ENCODE measurements at places on chromosomes 3 and 15. TPM values are rescaled to one million over a fixed set of nuclear protein-coding genes. Genes with fewer than 3 reads are reported as not detected.
A peak's percentile ranks its signal among the peaks of the same experiment; 100 is the strongest.

Gene QARS1
- 358 TPM for total RNA-seq

Gene MESP1
- not detected for total RNA-seq

Gene AHSG
- total RNA-seq = not detected

Gene JMJD7
- total RNA-seq = 22.1 TPM

Gene FBXW12
- total RNA-seq = 0.13 TPM

Gene NEK10
- total RNA-seq = 0.42 TPM

Gene FAM240A
- not detected for total RNA-seq

Gene GOLGA8K
- 0.91 TPM for total RNA-seq

Gene TLR9
- total RNA-seq = not detected

Gene KCNH8
- total RNA-seq = 15.0 TPM

Gene RPL29
- 1,600 TPM for total RNA-seq

Gene SERINC4
- 0.15 TPM for total RNA-seq

Gene CELSR3
- 17.3 TPM for total RNA-seq

Gene SNAPC5
- total RNA-seq = 32.0 TPM

Gene CAPN3
- 0.63 TPM for total RNA-seq

DNA sequence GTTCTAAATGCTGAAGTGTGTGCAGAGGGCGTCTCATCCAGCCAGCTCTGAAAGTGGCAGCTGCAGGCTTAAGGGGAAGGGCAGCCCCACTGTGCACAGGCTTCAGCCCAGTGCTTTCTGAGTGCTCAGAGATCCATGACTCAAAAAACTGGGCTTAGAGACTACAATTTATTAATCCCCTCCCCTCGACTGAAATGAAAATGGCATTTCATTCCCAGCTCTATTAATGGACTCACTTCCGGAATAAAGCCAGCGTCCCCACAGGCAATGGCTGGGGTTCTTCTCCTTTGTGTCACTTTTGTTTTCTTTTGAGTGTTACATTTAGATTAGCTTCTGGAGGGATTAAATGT is 55.5 kb upstream of the PLXNA1 start:
- H3K4me1 ChIP-seq = peaks cover 17% of the 10 kb centered on the region
- no peak for DNase-seq
- no peak overlapping the region for H3K4me3 ChIP-seq
- no peak overlapping the region for H3K27ac ChIP-seq
- H3K27me3 ChIP-seq = no peaks in the 10 kb centered on the region

GRCh38 chr3:138329127-138329983 is at the start of gene NME9:
TSS of gene NME9 (minus strand) at chr3:138329851. CDS start at chr3:138329335, 516 bp downstream.
- H3K4me3 ChIP-seq = peak within 1 kb of the TSS; percentile 87
- no peaks in the 10 kb centered on the region for H3K36me3 ChIP-seq
- peak within 1 kb of the TSS; percentile 39 for H3K27ac ChIP-seq
- peaks cover 2% of the 10 kb centered on the region for H3K4me1 ChIP-seq
- H3K27me3 ChIP-seq = no peaks in the 10 kb centered on the region

DNA sequence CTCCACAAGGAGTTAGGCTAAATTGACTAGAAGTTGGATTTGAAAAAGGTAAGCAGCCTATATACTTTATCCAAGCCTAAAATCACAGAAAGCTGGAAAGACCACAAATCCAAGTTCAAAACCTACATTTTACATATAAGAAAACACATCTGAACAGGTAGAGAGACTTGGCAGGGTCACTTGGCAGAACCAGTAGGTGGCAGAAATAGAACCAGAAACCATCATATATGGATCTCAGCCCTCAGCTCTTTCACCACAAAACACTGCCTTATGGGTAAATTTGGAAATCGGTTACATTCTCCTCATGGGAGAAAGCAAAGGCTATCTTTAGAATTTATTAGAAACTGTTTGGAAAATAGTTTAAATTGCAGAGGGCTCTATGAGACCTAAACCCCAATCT is 44.2 kb downstream of the MKRN2 start:
- DNase-seq = no peak
- H3K27me3 ChIP-seq = no peaks in the 10 kb centered on the region
- no peak overlapping the region for H3K4me3 ChIP-seq
- H3K4me1 ChIP-seq = no peaks in the 10 kb centered on the region

DNA sequence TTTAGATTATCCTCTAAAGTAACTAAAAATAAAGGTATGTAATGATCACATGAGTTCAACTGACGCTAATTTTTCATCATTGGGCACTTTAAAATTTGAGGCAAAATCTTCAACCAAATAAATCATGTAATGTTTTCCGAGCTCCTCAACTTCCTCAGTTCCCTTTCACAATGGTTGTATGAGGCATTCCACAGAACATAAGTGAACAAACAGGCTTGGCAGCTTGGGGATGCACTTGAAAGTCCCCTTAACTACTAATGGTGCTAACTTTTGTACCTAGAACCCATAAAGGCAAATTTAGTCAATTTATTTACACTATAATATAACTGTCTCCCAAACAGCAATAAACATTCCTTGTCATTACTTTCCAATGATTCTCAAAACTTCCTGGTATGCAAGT is 1137.9 kb downstream of the ROBO2 start:
- DNase-seq = no peak
- no peaks in the 10 kb centered on the region for H3K36me3 ChIP-seq
- H3K27me3 ChIP-seq = no peaks in the 10 kb centered on the region
- H3K4me1 ChIP-seq = no peaks in the 10 kb centered on the region
- H3K27ac ChIP-seq = no peak overlapping the region
- H3K4me3 ChIP-seq = no peak overlapping the region

DNA sequence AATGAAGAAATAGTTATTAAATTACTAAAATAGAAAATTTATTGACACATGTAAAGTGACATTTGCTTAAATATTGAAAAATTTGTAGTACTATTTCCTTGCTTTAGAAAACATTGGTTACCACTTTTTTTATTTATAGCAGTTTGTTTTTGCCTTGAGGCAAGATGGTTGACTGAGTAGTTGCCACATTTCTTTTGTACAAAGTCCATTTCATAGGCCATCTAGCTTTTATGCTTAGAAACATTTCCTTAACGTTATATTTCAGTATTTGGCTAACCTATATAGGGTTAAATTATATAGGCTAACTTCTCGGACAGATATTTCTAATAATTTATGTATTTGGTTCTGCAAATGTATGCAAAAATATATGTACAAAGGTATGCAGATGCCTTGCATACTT is 17.1 kb downstream of the CTNNB1 start:
- DNase-seq = no peak
- H3K4me3 ChIP-seq = no peak overlapping the region

GRCh38 chr3:107013641-107014040 is 363.6 kb upstream of the CCDC54 start:
- no peaks in the 10 kb centered on the region for H3K27me3 ChIP-seq
- H3K4me1 ChIP-seq = no peaks in the 10 kb centered on the region
- DNase-seq = no peak
- H3K4me3 ChIP-seq = no peak overlapping the region
- no peaks in the 10 kb centered on the region for H3K36me3 ChIP-seq
- H3K27ac ChIP-seq = no peak overlapping the region

- H3K27ac ChIP-seq = no peak overlapping the region
- H3K27me3 ChIP-seq = no peaks in the 10 kb centered on the region
- H3K36me3 ChIP-seq = no peaks in the 10 kb centered on the region
- DNase-seq = peak; percentile 60
- no peaks in the 10 kb centered on the region for H3K4me1 ChIP-seq
- no peak overlapping the region for H3K4me3 ChIP-seq
Observed at GRCh38 chr15:57640930-57641682, 49.4 kb downstream of the MYZAP start.

GRCh38 chr15:81273200-81273599 is 50.7 kb downstream of the STARD5 start:
- no peak overlapping the region for H3K4me3 ChIP-seq
- no peaks in the 10 kb centered on the region for H3K4me1 ChIP-seq
- no peaks in the 10 kb centered on the region for H3K36me3 ChIP-seq
- no peak for DNase-seq

- H3K4me3 ChIP-seq = peak overlapping the region; percentile 42
- no peaks in the 10 kb centered on the region for H3K27me3 ChIP-seq
- no peak for DNase-seq
- H3K27ac ChIP-seq = peak overlapping the region; percentile 11
Observed at GRCh38 chr15:85707519-85708338, 87.0 kb downstream of the KLHL25 start.

- no peak overlapping the region for H3K4me3 ChIP-seq
- peaks cover 4% of the 10 kb centered on the region for H3K4me1 ChIP-seq
- DNase-seq = no peak
- H3K36me3 ChIP-seq = peaks cover 8% of the 10 kb centered on the region
- no peak overlapping the region for H3K27ac ChIP-seq
Observed at GRCh38 chr15:83200589-83200988, 7.0 kb downstream of the HDGFL3 start.

DNA sequence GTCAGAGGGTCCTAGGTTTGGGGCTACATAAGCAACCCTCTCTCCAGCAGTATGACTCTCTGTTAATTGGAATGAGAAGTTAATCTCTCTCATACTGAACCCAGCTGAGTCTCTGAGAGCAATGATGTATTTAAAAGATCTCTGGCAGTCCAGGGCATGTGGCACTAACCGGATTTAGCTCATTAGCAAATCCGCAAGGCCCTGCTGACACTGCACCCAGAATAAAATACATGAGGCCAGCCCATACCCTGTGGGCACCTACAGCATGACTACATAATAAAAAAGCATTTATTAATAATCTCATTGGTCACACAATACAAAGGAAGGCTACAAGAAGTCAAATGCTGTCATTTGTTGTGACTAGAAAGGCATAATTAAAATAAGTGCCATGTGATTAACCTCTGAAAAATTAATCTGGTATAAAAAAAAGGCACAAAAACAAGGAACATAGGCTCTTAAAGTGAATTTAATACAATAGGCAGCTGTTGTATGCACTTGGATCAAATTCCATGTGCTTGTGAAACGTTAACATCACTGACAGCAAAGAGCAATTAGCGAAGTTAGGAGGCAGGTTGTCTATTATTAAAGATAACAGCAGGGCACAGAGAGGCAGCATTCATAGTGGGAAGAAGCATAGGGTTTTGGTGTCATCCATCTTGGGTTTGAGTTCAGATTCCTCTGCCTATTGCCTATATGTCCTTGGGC is 381.2 kb downstream of the WDR72 start:
- no peak for DNase-seq
- H3K27ac ChIP-seq = peak overlapping the region; percentile 59
- no peaks in the 10 kb centered on the region for H3K36me3 ChIP-seq
- no peaks in the 10 kb centered on the region for H3K4me1 ChIP-seq
- no peaks in the 10 kb centered on the region for H3K27me3 ChIP-seq
- no peak overlapping the region for H3K4me3 ChIP-seq

GRCh38 chr3:194620196-194620595 is 13.0 kb downstream of the TMEM44 start:
- H3K36me3 ChIP-seq = peaks cover 3% of the 10 kb centered on the region
- no peak overlapping the region for H3K27ac ChIP-seq

DNA sequence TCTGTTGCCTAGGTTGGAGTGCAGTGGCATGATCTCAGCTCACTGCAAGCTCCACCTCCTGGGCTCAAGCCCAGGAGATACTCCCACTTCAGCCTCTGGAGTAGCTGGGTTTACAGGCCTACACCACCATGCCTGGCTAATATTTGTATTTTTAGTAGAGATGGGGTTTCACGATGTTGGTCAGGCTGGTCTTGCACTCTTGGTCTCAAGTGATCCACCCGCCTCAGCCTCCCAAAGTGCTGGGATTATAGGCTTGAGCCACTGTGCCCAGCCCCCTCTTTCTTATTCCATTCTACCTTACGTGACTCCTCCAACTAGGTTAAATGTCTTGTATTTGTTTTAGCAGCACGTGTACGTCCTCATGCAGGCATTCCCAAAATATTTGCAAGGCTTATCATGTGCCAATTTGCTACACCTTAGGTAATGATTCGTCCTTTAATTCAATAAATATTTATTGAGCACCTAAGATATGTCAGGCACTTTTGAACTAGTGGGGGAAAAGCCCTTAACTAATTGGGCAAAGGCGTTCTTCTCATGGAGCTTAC is 14.9 kb upstream of the MAGI1 start:
- DNase-seq = no peak
- H3K27me3 ChIP-seq = no peaks in the 10 kb centered on the region
- no peak overlapping the region for H3K27ac ChIP-seq
- peaks cover 3% of the 10 kb centered on the region for H3K4me1 ChIP-seq
- H3K36me3 ChIP-seq = no peaks in the 10 kb centered on the region

GRCh38 chr3:18190646-18191045 is 234.5 kb downstream of the SATB1 start:
- no peaks in the 10 kb centered on the region for H3K27me3 ChIP-seq
- H3K4me1 ChIP-seq = no peaks in the 10 kb centered on the region
- no peak for DNase-seq
- no peaks in the 10 kb centered on the region for H3K36me3 ChIP-seq
- H3K4me3 ChIP-seq = no peak overlapping the region

DNA sequence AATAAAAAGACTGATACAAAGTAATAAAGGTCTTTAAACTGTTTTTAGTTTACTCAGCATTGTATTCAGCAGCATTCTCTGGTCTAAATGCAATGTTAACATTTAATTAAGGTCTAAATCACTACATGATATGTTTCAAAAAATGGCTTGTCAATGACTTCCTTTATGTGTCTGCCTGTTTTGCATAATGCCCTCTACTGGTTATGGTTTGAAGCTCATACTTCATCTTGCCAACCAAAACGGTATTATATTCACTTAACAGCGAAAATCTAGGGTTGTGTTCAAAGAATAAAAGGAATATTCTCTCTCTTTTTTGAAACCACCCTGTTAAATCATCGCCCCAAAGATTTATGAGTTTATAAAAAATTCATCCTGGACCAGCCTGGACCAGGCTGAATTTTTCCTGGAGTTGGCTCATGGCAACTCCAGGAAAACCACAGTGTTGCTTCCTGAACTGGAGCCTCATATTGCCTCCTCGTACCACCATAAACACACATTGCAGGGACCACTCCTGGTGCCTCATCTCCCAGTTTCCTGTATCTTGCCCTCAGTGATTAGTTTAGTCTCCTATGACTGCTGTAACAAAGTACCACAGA is 6.7 kb upstream of the NCEH1 start:
- H3K36me3 ChIP-seq = no peaks in the 10 kb centered on the region
- no peak overlapping the region for H3K4me3 ChIP-seq
- H3K27ac ChIP-seq = no peak overlapping the region
- no peaks in the 10 kb centered on the region for H3K27me3 ChIP-seq
- H3K4me1 ChIP-seq = peaks cover 5% of the 10 kb centered on the region

GRCh38 chr3:152688313-152688712 is 146.6 kb upstream of the P2RY1 start:
- peak; percentile 64 for DNase-seq
- H3K27ac ChIP-seq = no peak overlapping the region
- peaks cover 18% of the 10 kb centered on the region for H3K27me3 ChIP-seq
- H3K4me3 ChIP-seq = no peak overlapping the region

GRCh38 chr3:77150759-77151158 is 110.9 kb downstream of the ROBO2 start:
- H3K27me3 ChIP-seq = no peaks in the 10 kb centered on the region
- H3K4me3 ChIP-seq = no peak overlapping the region
- no peaks in the 10 kb centered on the region for H3K36me3 ChIP-seq
- no peaks in the 10 kb centered on the region for H3K4me1 ChIP-seq
- no peak overlapping the region for H3K27ac ChIP-seq

DNA sequence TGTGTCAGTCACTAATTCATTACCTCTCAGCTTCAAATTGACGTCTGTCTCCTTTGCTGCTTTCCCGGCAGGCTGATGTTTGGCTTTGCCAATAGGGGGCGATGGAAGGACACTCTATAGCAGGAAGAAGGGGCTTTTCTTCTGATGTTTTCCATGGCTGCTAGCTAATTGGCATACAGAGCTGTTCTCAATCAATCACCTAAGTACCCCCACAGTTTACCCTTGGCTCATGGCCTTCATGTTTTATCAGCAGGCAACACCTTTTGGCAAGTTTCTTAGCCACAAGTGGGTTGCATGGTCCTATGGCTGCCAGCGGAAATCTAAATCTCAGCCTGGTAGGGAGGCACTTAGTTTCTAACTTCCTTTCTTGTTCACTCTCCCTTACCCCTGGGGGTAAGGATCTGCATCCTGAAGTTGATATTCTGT is 45.0 kb downstream of the ESYT3 start:
- no peaks in the 10 kb centered on the region for H3K4me1 ChIP-seq
- H3K27me3 ChIP-seq = no peaks in the 10 kb centered on the region
- H3K4me3 ChIP-seq = no peak overlapping the region
